ENCODE measurements at places on chromosomes 1 and 21. TPM values are rescaled to one million over a fixed set of nuclear protein-coding genes. Genes with fewer than 3 reads are reported as not detected.

Gene TRIM45
- 3.7 TPM for total RNA-seq

- DNase-seq = no peak
Measured at GRCh38 chr1:183138301-183138700, 47.8 kb upstream of the LAMC2 start.

Gene EXTL1
- not detected for total RNA-seq

DNA sequence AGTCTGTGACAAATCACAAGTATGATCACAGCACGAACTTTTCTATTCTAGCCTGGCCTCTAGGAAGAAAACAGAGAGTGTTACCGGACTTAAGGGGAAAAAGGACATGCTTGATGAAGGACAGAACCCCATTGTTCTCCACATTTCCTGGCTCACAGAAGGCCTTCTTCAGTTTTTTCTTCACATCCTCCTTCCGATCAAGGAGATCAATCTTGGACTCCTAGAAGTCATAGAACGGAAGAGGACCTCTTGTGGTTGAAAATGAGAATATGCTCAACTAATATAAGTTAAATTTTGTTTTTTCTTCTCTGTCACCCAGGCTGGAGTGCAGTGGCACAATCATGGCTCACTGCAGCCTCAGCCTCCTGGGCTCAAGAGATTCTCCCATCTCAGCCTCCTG is 30.3 kb downstream of the YARS1 start:
- DNase-seq = peak; percentile 34

Data from HT1080 (cell line).